Fibroblast of skin of left biceps (primary cell): ENCODE measurements at places on chromosomes 1 and 21.

GRCh38 chr21:26491663-26492062 lies 81.4 kb downstream of the CYYR1 start:
- no peak for DNase-seq

DNA sequence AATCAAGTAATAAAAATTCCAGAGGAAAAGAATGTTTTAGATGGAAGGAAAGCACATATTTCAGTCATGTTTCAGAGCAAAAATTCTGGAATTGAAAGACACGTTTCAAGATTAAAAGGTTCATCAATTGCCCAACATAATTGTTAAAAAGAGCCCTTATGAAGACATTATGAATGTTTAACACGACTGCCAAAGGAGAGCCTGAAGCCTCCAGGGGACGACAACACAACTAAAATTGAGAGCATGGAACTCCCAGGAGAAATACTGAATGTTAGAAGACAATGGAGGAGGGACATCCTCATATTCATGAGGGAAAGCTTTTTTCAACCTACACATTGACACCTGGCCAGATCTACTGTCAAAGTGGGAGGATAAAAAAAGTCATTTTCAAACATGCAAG lies 16.0 kb downstream of the OR2T11 start:
- DNase-seq: no peak

DNA sequence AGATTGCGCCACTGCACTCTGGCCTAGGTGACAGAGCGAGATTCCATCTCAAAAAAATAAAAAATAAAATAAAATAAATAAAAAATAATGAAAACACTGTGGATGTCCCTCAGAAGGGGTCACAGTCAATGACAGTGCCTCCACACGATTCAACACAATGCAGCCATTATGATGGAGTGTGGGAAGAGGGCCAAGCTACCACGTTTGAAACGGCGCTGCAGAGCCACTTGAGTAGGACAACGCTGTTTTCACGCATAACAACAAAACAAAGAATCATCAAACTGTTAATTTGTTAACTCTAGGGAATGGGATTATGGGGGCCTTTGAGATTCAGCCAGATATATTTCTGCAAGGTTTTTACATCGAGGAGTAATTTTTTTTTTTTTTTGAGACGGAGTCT lies 36.5 kb downstream of the NKAIN1 start:
- DNase-seq: no peak

DNA sequence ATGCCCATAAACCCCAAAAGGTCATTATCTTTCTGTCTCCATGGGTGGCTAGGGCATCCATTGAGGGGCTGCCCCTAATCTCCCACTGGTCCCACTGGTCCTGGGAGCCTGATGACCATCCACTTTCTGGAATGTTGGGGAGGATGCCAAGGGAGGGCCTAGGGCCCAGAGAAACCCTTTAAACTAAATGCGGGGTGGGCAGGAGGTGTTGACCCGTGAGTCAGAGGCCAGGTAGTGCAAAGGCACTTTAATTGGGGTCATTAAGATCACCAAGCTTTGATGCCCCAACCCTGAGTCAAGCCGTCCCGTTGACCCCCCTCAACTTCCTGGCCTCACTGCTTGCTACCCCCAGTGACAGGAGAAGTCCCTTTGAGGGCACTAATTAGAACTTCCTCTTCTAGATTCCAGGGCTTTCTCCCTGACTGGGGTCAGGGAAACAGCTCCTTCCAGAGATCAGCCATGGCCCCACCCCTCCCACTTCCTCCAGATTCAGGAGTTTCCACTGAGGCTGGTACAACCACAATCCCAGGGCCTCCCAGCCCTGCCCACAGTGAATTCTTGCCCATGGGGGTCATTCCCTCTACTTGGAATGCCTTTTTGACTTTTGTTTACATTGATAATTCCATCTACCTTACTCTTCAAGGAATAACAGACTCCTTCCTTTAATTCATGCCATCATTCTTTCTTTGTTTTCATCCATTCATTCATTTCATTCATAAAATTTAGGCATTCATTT lies 15.5 kb upstream of the SERINC2 start:
- DNase-seq: no peak

DNA sequence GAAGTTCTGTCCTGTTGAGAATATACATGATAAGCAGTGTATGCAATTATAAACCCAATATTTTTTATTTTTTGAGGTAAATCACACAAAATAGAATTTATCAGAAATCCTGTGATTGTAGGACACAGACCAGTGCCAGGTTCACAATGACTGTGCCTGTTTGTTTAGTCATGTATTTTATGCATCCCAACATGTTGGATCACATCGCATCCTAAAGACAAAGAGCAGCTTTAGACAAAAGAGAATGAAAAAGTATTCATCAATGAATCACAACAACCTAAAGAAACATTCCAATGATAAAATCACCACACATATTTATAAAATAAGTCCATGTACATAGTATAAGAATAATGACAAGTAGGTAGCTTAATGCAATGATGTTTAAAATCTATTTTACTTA lies 53.2 kb upstream of the LRRC8D start:
- no peak for DNase-seq

- no peak for DNase-seq
Observed at GRCh38 chr1:1353389-1354151, 4.4 kb upstream of the DVL1 start.

GRCh38 chr21:35207322-35207721 lies 158.2 kb upstream of the RUNX1 start:
- no peak for DNase-seq
